ENCODE measurements at places on chromosomes 16 and 17. TPM values are rescaled to one million over a fixed set of nuclear protein-coding genes. Genes with fewer than 3 reads are reported as not detected.

The MYH13 gene
- 0.03 TPM for total RNA-seq

GRCh38 chr17:50170662-50171370 lies 5.0 kb downstream of the SGCA start:
- no peaks in the 10 kb centered on the region for H3K27me3 ChIP-seq
- peak; percentile 75 for DNase-seq
- H3K4me1 ChIP-seq: peaks cover 15% of the 10 kb centered on the region
- H3K27ac ChIP-seq: no peak overlapping the region
- no peak overlapping the region for H3K4me3 ChIP-seq

GRCh38 chr16:88570691-88571092 lies 489 bp downstream of the ZC3H18 start:
- H3K4me1 ChIP-seq: peaks cover 5% of the 10 kb centered on the region
- peak overlapping the region; percentile 60 for H3K27ac ChIP-seq
- peaks cover 3% of the 10 kb centered on the region for H3K36me3 ChIP-seq
- H3K4me3 ChIP-seq: peak overlapping the region; percentile 98
- no peaks in the 10 kb centered on the region for H3K27me3 ChIP-seq

GRCh38 chr17:56817066-56817465 lies 16.7 kb downstream of the C17orf67 start:
- no peaks in the 10 kb centered on the region for H3K36me3 ChIP-seq
- no peaks in the 10 kb centered on the region for H3K4me1 ChIP-seq
- H3K27me3 ChIP-seq: no peaks in the 10 kb centered on the region
- H3K27ac ChIP-seq: no peak overlapping the region
- DNase-seq: no peak
- H3K4me3 ChIP-seq: no peak overlapping the region

The KRTAP16-1 gene
- not detected for total RNA-seq

The KRTAP1-5 gene
- not detected for total RNA-seq

DNA sequence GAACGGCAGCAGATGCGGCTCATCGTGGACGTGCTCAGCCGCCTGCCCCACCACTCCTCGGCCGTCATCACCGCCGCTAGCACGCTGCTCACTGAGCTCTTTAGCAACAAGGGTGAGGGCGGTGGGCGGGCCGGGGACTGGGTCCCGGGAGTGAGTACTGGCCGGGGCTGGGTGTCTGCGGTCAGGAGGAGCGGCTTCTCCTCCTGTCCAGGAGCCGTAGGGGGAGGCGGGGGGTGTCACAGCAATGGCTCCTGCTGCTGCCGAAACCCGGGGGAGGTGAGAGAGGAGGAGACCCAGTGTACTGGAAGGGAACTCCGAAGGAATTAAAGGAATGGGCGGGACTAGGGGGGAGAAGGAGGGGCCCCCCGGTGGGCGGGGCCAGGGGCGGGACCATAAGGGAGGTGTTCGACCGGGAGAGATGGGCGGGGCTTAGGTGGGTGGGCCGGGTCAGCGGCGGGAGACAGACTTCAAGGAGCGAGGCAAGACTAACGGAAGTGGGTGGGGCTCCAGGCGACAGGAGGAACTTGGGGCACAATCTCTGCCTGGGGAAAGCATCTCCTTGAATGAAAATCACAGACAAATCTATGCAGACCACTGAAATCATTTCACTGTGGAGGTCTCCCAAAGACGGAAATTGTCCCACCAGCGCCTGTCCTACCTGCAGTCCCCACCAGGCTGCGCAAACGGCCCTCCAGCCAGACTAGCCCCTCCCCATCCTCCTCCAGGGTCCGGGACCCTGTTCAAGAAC lies 2.4 kb downstream of the NAGS start:
- H3K4me1 ChIP-seq: peaks cover 14% of the 10 kb centered on the region
- peak; percentile 73 for DNase-seq
- no peaks in the 10 kb centered on the region for H3K36me3 ChIP-seq
- peaks cover 10% of the 10 kb centered on the region for H3K27me3 ChIP-seq

GRCh38 chr17:44348234-44348987 lies 3.3 kb downstream of the GRN start:
- peak overlapping the region; percentile 37 for H3K4me3 ChIP-seq
- peak overlapping the region; percentile 92 for H3K27ac ChIP-seq
- peak; percentile 91 for DNase-seq
- H3K27me3 ChIP-seq: no peaks in the 10 kb centered on the region
- peaks cover 18% of the 10 kb centered on the region for H3K36me3 ChIP-seq

DNA sequence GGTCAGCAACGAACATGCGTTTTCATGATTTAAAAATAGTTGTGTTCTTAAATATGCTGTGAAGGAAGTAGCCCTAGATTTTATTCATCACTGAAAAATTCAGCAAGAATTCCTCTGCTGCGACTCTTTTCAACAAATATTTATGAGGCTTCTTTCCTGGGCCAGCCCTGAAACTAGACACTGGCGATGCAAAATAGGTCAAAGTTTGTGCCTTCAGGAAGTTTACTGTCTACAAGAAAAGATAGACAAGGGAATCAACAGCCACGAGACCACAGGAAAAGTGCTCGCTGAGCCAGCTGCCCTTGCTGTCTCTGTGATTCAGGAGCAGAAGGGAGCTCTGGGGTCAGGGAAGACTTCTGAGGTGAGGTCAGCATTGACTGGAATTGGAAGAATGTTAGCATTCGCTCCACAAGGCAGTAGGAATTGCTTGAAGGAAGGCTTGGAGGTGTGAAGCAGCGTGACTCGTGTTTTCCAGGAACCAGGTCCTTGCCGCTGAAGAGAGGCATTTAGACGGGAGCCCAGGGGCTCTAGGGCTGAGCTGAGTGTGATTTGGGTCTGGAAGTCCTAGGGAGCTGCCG lies 1.9 kb upstream of the RPL26 start:
- no peaks in the 10 kb centered on the region for H3K27me3 ChIP-seq
- no peak overlapping the region for H3K27ac ChIP-seq
- H3K4me1 ChIP-seq: no peaks in the 10 kb centered on the region
- peaks cover 6% of the 10 kb centered on the region for H3K36me3 ChIP-seq
- DNase-seq: no peak

Measured in GM12878 (cell line).